ENCODE measurements at places on chromosomes 2 and 18.
A peak's percentile ranks its signal among the peaks of the same experiment; 100 is the strongest.

GRCh38 chr2:185279999-185280398, 458.6 kb upstream of the FSIP2 start:
- no peak for DNase-seq

GRCh38 chr2:128799284-128799552, 480.6 kb upstream of the HS6ST1 start:
- DNase-seq = no peak

- peak; percentile 58 for DNase-seq
These were observed 222.7 kb downstream of the PHLPP1 start for GRCh38 chr18:62938006-62938405.

DNA sequence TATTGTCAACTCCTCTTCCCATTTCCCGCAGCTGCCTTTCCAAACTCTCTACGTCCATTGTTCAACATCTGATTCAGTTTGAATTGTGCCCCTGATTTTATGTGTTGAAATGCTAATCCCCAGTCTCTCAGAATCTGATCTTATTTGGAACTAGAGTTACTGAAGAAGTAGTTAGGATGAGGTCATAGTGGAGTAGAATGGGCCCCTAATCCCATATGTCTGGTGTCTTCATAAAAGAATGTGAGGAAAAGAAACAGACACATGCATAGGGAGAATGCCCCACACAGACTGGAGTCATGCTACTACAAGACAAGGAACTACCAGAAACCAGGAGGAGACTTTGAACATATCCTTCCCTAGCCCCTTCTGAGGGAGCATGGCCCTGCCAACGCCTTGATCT, 99.2 kb downstream of the LRP1B start:
- DNase-seq = no peak

DNA sequence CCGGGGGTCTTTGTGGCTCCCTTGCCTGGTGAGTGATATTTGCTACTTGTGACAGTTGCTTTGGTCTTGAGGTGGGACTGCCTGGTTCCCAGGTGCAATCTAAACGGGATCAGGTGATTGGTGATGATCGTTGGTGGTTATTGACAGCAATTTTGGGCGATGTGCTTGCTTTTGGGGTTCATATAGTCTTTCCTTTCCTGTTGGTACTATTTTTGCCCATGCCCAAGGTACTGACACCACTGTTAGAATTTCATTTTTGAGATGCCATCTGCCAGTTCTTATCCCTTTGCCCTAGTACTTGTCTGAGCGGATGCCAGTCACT, 573 bp downstream of the WDR7 start:
- DNase-seq = no peak

DNA sequence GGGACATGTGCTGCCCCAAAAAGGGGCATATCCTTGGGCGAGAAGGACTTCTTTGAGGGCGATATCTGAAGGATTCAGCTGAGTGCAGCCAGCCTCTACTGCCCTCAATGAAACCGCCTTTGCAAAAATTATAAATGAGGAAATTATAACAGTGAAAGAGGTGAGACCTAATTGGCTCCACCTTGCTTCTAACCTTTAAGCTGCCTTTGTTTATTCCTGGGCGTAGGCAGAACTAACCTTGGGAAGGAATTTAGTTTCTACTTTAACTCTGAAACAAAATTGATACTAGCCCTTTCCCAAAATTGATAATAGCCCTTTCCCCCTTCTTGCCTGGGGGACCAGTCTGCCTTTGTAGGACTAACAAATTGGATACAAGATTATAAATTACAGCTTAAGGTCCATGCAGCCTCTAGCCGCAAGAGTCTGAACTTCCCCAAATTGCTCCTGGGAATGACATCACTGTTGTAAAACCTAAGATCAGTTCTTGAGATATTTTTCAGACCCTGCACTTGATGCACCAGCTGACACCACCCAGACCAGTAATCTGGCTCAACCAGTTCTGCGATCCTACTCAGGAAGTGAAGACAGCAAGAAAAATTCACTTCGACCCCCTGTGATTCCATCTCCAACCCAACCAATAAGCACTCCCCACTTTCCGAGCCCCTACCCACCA, 36.0 kb upstream of the ASAP2 start:
- no peak for DNase-seq

DNA sequence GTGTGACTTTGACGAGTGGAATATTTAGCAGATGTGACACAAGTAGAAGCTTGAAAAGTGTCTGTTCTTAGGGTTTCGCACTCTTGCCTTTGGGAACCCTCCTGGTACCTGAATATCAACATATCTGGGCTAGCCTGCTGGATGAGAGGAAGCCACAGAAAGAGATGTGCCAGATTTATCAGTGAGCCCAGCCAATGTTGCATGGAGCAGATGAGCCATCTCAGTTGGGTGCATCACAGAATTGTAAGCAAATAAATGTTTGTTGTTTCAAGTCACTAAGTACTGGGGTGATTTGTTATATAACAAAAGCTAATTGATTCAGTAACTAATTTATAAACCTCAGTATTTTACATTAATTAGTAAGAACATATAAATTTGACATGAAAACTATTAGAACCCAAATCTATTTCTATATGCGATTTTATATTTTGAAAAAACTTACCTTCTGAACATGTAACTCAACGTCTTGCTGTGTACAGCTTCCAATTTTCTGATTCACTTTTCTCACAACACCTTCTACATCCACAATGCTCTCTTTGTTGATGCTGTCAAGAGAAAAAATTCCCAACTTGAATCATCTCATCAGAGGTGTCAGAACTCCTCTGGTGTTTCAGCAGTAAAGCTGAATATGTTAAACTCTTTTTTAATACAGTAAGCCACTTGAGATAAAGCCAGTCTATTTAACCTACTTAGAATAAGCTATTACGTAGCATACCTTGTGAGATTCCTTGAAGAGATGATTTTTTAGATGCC, 42.3 kb downstream of the DARS1 start:
- DNase-seq = no peak
